Uterus (tissue), 4 donors: ENCODE measurements at places on chromosomes 5 and 9. TPM values are rescaled to one million over a fixed set of nuclear protein-coding genes. Genes with fewer than 3 reads are reported as not detected.

DNA sequence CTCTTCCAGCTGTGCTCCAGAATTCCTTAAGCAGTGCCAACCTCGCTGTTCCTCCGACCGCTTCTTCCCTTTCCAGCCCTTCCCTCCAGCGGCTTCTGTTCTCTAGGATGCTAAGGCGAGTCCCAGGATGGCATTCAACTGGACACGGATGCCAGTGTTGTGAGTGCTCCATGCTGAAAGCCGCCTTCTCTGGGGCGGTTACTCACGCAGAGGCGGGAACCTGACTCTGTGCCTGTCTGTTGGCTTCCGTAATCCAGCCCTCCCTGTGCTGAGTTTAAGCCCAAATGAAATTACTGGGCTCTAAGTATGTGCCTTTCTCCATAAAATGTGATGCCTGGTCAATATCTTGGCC lies 20.2 kb downstream of the COL5A1 start:
- H3K4me1 ChIP-seq, result peaks cover 32% of the 10 kb centered on the region
- no peaks in the 10 kb centered on the region for H3K36me3 ChIP-seq
- no peak overlapping the region for H3K4me3 ChIP-seq

DNA sequence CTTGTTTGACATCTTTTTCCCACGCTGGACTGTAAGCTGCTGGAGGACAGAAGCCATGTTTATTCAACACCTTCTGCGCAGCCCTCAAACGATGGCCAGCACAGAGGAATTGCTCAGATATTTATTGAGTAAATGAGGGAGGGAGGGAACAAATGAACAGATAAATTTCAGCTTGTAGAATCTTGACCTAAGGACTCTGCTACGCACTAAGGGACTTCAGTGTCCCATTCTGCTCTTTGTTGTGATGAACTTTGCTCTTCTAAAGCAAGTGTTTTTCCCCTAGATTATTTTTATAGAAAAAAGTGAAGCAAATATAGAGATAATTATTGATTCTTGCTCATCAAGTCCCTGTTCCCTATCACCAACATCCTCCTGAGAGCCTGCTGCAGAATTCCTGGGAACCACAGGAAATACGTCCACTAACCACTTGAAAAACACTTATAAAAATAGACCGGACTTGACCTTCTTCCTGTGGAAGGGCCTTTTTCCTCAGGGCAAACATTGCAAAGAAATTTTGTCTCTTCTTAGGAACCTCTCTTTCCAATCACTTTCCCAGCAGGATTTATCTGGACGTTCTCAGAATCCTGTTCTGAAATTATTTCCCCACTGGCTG lies 54.9 kb downstream of the FGF1 start:
- H3K4me3 ChIP-seq, result no peak overlapping the region
- no peak for DNase-seq
- no peaks in the 10 kb centered on the region for H3K4me1 ChIP-seq
- no peaks in the 10 kb centered on the region for H3K27me3 ChIP-seq
- H3K27ac ChIP-seq, result no peak overlapping the region

- peak overlapping the region; percentile 72 for H3K27ac ChIP-seq
- no peaks in the 10 kb centered on the region for H3K36me3 ChIP-seq
- DNase-seq, result no peak
- H3K4me3 ChIP-seq, result peak overlapping the region; percentile 54
Observed at GRCh38 chr5:119355244-119355638, 578 bp upstream of the TNFAIP8 start.

DNA sequence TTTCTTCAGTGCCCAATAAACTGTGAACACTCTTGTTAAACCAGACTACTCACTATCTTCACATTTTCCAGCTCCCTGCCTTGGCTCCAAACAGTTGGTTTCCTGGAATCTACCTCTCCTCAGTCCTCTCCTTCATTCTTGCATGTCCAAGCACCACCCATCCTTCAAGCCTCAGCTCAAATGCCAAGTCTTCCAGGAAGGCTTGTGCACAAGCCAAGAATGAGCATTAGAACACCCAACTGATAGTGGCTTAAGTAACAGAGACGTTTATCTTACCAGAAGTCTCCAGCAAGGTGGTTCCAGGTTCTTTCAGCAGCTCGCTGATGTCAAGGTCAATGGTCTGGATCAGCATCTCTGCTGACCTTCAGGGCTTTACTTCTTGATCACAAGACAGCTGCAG lies 60.1 kb downstream of the PTPDC1 start:
- H3K4me3 ChIP-seq, result no peak overlapping the region
- no peaks in the 10 kb centered on the region for H3K27me3 ChIP-seq
- no peaks in the 10 kb centered on the region for H3K36me3 ChIP-seq
- DNase-seq, result no peak

- H3K4me1 ChIP-seq, result no peaks in the 10 kb centered on the region
- no peak overlapping the region for H3K27ac ChIP-seq
- H3K36me3 ChIP-seq, result no peaks in the 10 kb centered on the region
- no peak overlapping the region for H3K4me3 ChIP-seq
- no peaks in the 10 kb centered on the region for H3K27me3 ChIP-seq
Observed at GRCh38 chr5:178090856-178091255, 22.5 kb upstream of the N4BP3 start.

DNA sequence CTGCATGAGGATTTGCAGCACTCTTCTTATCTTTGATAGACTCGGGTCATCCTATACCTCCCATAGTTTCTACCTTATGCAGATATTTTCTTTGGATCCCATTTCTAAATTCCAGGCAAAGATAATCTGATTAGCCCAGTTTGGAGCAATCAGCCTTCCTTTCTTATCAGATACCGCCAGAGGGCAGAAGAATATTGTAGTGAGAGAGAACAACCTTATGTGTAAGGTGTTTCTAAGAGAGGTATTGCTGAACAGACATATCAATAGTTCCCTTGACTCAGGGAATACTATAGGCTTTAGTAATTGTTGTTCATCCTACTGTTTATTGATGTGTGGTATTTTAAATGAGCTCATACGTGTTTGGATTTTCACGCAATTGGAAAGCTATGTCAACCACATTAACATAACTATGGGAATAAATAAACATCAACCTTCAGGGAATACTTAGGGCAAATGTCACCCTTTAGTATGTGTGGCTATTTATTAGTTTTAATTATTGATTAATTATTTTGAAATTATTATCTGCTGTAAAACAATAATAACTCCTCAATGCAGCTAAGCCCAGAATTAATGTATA lies 1435.2 kb upstream of the CDH9 start:
- H3K4me1 ChIP-seq, result no peaks in the 10 kb centered on the region
- no peaks in the 10 kb centered on the region for H3K36me3 ChIP-seq
- DNase-seq, result no peak
- H3K27ac ChIP-seq, result no peak overlapping the region
- no peaks in the 10 kb centered on the region for H3K27me3 ChIP-seq

- no peak for DNase-seq
- H3K4me1 ChIP-seq, result no peaks in the 10 kb centered on the region
- H3K4me3 ChIP-seq, result no peak overlapping the region
- H3K27ac ChIP-seq, result no peak overlapping the region
- no peaks in the 10 kb centered on the region for H3K36me3 ChIP-seq
- no peaks in the 10 kb centered on the region for H3K27me3 ChIP-seq
Observed at GRCh38 chr9:132509928-132510874, 72.2 kb upstream of the BARHL1 start.

- DNase-seq, result no peak
- H3K4me3 ChIP-seq, result no peak overlapping the region
- no peaks in the 10 kb centered on the region for H3K36me3 ChIP-seq
- H3K27ac ChIP-seq, result no peak overlapping the region
- no peaks in the 10 kb centered on the region for H3K27me3 ChIP-seq
Observed at GRCh38 chr9:87515006-87515405, 17.3 kb downstream of the DAPK1 start.

GRCh38 chr5:36305571-36306326 lies 4.0 kb upstream of the RANBP3L start:
- H3K4me3 ChIP-seq, result no peak overlapping the region
- no peaks in the 10 kb centered on the region for H3K27me3 ChIP-seq
- no peak overlapping the region for H3K27ac ChIP-seq
- no peaks in the 10 kb centered on the region for H3K36me3 ChIP-seq

DNA sequence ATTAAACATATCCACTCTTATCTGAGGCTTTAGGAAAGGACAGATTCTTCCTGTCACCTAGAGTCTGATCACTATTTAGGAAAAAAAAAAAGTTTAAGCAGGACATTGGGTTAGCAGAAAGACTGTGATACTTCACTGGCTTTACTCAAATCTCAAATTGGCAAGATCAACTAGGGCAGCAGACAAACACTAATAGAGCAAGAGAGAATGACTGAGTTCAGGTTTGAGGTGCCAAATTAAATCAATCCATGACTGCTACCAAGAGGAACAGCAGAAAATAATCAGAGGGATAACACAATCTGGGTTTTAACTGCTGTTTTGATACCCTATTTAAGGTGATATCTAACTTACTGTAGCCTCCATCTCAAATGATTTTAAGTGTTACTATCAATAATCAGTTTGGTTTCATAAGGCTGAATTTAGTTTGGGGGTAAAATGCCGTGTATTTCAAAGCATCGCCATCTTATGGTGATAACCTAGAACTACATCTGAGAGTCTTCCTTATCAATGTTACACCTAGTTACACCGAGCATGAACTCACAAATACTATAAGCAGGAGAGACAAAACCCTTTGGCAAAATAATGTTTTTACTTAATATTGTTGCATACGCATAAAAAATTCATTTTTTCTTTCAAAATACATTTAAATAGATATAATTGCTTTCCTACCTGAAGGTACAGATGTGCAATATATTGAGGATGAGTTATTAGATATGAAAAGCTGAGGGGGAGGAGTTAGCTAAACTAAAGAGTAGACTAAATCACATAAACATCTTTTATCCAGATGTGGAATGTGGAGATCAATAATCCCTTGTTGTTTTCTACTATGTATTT lies 286.4 kb upstream of the CDH12 start:
- H3K36me3 ChIP-seq, result no peaks in the 10 kb centered on the region
- no peak overlapping the region for H3K27ac ChIP-seq
- H3K4me1 ChIP-seq, result no peaks in the 10 kb centered on the region
- DNase-seq, result no peak

DNA sequence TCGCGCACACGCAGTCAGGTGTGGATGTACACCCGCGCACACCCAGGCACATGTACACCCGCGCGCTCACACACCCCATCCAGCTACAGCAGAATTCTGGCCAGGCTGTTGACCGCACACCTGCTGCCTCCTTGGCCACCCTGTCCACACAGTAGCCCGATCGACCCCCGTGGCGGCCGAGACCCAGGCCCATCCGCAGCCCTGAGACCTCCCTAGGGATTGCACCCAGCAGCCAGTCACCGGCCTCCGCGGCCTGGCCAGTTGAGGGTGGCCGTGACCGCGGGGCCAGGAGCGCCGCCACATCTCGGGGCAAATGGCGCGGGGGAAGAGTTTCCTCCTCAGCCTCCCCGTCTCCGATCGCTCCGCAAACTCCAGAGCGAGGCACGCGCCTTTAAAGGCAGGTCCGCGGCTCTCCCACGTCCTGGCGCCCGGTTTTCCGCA lies 774 bp upstream of the ADAMTS16 start:
- H3K4me1 ChIP-seq, result peaks cover 8% of the 10 kb centered on the region
- H3K36me3 ChIP-seq, result no peaks in the 10 kb centered on the region
- peaks cover 5% of the 10 kb centered on the region for H3K27me3 ChIP-seq
- no peak for DNase-seq
- peak overlapping the region; percentile 52 for H3K4me3 ChIP-seq
- no peak overlapping the region for H3K27ac ChIP-seq

- no peak overlapping the region for H3K4me3 ChIP-seq
- no peaks in the 10 kb centered on the region for H3K36me3 ChIP-seq
- DNase-seq, result no peak
- H3K4me1 ChIP-seq, result no peaks in the 10 kb centered on the region
- no peaks in the 10 kb centered on the region for H3K27me3 ChIP-seq
- H3K27ac ChIP-seq, result no peak overlapping the region
Observed at GRCh38 chr9:131062969-131063368, 33.4 kb upstream of the AIF1L start.

GRCh38 chr9:29214154-29214689 lies 1640.9 kb upstream of the C9orf72 start:
- H3K4me1 ChIP-seq, result no peaks in the 10 kb centered on the region
- peak overlapping the region; percentile 33 for H3K27ac ChIP-seq
- no peaks in the 10 kb centered on the region for H3K27me3 ChIP-seq
- H3K36me3 ChIP-seq, result no peaks in the 10 kb centered on the region
- peak; percentile 51 for DNase-seq

- no peaks in the 10 kb centered on the region for H3K36me3 ChIP-seq
- no peak for DNase-seq
- no peaks in the 10 kb centered on the region for H3K4me1 ChIP-seq
- no peaks in the 10 kb centered on the region for H3K27me3 ChIP-seq
Observed at GRCh38 chr9:13586587-13587374, 307.3 kb upstream of the MPDZ start.

- H3K27ac ChIP-seq, result no peak overlapping the region
- no peaks in the 10 kb centered on the region for H3K36me3 ChIP-seq
- H3K27me3 ChIP-seq, result no peaks in the 10 kb centered on the region
- H3K4me3 ChIP-seq, result no peak overlapping the region
Observed at GRCh38 chr9:96158147-96158546, 143.8 kb downstream of the HSD17B3 start.

GRCh38 chr5:138945421-138946240 lies 70.5 kb upstream of the LRRTM2 start:
- H3K36me3 ChIP-seq, result no peaks in the 10 kb centered on the region
- H3K4me1 ChIP-seq, result no peaks in the 10 kb centered on the region
- no peak for DNase-seq
- no peak overlapping the region for H3K4me3 ChIP-seq
- no peaks in the 10 kb centered on the region for H3K27me3 ChIP-seq

SMIM33 gene
- not detected for total RNA-seq

KIF12 gene
- total RNA-seq, result 1.5 TPM

IFNW1 gene
- not detected for total RNA-seq

SLC34A3 gene
- total RNA-seq, result 0.48 TPM

RAB3C gene
- 0.83 TPM for total RNA-seq

IRX2 gene
- total RNA-seq, result not detected
